ENCODE measurements at places on chromosomes 7 and 10.

GRCh38 chr7:74037609-74038008 lies 9.6 kb downstream of the ELN start:
- no peak for DNase-seq

DNA sequence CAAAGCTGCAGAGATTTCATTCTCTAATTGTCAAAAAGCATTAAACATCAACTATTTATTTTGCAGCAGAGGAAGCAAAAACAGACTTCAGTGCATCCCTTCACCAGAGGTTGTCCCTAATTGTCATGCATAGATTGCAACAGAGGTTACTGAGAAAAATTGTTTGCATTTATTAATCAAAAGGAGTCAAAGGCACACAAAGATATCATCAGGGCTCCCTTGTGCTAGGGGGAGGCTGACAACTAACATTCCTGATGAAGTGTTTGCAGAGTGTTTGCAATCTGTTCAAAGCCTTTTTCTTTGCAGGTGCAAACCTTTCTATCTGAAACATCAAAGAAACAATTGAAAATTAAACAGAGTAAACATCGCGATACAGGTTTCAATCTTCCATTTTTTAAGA lies 227.5 kb downstream of the TEX36 start:
- DNase-seq = no peak

- no peak for DNase-seq
Observed at GRCh38 chr7:133886086-133886485, 241.1 kb upstream of the LRGUK start.

- DNase-seq = peak; percentile 2
Observed at GRCh38 chr7:64098-64915, 128.1 kb upstream of the FAM20C start.

GRCh38 chr7:1385809-1386622 lies 73.3 kb downstream of the MICALL2 start:
- DNase-seq = no peak

DNA sequence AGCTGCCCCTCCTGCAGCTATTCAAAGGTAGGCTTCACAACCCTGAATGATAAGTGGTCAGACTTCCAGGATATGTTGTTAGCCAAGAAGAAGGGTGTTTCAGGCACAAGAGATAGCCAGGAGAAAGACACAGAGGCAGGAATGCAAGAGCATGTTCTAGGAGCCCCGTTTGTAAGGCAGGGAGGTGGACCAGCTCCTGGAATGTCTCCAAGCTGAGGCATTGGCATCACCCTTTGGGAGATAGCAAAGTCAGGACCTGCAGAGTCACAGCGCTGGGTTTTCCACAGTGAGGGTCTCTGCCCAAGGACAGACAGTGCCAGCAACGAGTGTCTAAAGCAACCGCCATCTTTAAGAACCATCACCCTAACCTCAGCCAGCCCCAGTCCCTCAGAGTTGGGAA lies 484.5 kb upstream of the ZMIZ1 start:
- DNase-seq = no peak

DNA sequence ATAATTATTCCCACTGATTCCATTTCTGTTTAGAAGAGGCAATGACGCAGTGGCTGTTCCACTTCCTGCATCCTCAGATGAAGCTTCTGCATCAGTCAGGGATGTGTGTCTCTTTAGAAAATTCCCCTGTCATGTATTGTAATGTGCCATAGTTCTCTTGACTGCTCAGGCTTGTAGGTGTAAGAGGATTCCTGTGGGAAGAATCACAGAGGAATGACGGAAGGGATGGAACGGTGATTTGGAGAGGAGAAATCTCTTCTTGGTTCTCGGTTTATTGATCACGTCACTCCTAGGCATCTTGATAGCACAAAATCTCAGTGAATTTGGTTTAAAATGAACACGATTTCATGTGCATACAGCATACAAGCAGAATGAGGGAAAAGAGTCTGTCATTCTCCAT lies 69.8 kb upstream of the PRKCQ start:
- DNase-seq = no peak

GRCh38 chr7:156832195-156832877 lies 60.6 kb downstream of the LMBR1 start:
- no peak for DNase-seq

GRCh38 chr7:126453104-126453503 lies 799.6 kb downstream of the GRM8 start:
- DNase-seq = no peak

GRCh38 chr10:23034790-23035189 lies 60.6 kb upstream of the MSRB2 start:
- no peak for DNase-seq

GRCh38 chr10:114043532-114044246 lies at the start of gene ADRB1:
TSS of gene ADRB1 (plus strand) at chr10:114043866. CDS start at chr10:114044133, 267 bp downstream.
- peak; percentile 60 for DNase-seq

GRCh38 chr7:158018971-158019645 lies 568.5 kb downstream of the PTPRN2 start:
- DNase-seq = no peak

DNA sequence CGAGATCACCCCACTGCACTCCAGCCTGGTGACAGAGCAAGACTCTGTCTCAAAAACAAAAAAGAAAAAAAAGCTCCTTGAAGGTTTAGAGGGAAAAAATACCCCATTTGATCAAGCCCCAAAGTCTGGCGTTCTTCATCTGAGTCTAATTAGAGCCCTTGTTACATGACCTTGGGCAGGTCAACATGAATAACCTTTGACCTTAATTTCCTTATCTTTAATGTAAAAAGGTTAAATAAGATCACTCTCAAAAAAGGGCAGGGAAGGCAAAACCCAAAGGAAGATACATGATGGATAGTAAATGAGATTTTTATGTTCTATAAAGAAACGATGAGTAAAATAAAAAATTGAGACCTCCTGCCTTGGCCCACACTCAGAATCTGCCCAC lies 40.3 kb downstream of the SLC37A3 start:
- no peak for DNase-seq

GRCh38 chr10:119786117-119786769 lies 60.4 kb downstream of the INPP5F start:
- no peak for DNase-seq

- DNase-seq = no peak
Observed at GRCh38 chr10:30014511-30014910, 44.9 kb downstream of the JCAD start.

GRCh38 chr7:79553811-79554555 lies 100.5 kb upstream of the MAGI2 start:
- DNase-seq = no peak

DNA sequence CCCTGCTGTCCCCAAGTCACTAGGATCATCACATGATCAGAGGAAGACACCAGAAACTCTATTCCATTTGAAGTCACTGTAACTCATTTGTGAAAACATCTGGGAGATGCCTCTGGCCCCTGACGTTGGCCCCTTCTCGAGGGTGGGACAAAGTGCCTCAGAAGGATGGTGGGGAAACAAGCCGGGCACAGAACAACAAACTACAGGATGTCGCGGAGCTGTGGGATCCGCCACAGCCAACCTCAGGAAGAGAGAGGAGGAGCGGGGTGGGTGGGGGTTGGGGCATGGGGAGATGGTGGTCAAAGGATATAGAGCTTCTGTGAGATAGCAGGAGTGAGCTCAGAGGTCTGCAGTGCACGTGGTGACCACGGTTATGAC lies 265.6 kb upstream of the TCERG1L start:
- DNase-seq = no peak

DNA sequence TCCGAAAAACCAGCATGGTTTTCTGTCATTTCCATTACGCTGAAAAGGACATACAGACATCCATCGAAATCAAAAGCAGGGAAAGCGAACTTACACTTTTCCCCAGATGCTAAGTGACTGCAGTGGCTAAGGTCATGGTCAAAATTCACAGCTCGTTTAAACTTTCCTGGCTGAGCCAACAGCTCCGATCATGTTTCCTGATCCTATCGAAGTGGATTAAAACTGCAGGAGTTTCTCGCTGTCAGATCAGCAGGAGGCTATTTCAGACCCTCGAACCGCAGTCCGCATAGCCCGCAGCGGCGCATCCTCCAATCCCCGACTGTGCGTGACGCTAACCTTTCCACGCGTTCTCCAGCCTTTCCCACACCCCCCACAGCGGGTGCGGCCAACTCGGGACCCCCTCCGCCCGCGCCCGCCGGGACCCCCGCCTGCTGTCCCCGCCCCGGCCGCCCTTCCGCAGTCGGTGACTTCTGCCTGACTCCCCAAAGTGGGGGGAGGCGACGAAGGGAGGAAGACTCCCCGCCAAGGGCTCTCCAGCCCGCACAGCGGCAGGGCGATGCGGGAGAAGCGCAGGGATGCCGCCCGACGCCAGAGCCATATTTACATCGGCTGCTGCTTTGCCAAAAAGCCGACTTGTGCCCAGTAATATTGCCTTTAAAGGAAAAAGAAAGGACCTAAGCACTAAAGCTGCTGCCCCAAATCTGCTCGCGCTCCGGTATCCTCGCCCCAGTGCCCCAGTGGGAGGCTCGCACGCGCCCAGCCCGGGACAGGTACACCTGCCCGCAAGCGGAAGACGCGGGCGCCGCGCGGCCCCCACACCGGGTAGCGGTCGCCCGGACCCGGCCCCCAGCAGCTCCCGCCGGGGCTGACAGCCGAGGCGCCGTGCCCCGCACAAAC lies 1.2 kb downstream of the PIP4K2A start:
- no peak for DNase-seq

DNA sequence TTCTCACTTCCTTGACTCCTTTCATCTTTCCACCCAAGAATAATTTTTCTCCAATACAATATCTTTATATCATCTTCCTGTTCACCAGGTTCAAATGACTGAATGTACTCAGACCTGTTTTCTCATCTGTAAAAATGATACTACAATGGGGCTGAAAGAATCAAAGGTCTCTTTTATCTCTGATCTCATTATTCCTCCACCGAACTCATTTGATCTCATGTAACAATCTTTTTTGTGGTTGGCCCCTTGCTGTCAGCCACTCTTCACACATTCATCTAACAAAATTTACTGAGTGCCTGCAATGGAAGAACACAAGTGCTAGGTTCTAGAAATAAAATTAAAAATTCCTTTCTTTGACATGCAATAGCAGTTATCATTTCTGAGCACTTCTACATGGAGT lies 65.0 kb downstream of the GRM8 start:
- DNase-seq = no peak

- no peak for DNase-seq
Observed at GRCh38 chr7:859359-860030, 16.9 kb upstream of the GET4 start.

DNA sequence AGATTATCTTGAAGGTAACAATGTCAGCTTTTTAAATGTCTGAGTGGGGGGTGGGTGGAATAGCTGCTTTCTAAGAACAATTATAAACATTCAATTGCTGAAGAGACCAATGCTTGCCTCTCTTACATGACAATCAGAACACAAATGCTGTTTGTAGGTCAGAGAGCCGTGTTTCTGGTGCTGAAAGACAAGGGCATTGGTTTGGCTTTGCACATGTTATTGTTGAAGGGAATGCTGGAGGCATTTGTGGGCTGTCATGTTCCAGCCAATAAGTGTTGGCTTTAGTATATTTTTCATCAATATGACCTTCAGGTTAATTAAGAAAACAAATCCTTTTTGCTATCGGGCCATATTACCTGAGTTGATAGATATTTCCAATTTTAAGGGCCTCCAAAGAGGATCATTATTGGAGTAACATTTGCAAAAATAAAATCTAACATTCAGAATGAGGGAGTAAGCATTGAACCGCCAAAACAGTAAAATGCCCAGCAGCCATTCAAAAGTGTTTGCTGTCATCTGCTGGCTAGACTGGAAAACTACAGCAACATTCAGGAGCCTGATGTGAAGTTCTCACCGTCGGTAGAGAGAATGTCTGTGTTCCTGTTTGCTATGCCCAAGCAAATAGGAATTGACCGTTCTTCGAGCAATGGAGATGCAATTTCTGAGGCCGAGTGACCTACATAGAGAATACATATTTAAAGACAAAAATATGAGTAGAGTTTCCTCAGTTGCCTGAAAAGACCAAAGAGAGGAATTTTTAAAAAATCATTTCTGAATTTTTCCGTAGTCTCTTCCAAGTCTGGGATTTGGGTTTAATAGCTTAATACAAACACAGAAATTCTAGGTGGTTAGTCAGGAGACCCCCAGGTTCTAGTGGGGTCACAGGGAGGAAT lies 118.9 kb downstream of the APBB1IP start:
- DNase-seq = peak; percentile 56

- DNase-seq = no peak
Observed at GRCh38 chr7:120043250-120043649, 229.7 kb upstream of the KCND2 start.

- DNase-seq = no peak
Observed at GRCh38 chr7:149569726-149570422, 72.3 kb upstream of the ZNF746 start.

- no peak for DNase-seq
Observed at GRCh38 chr7:41110186-41110585, 592.7 kb downstream of the INHBA start.
